ENCODE measurements at places on chromosomes 12 and 14.

GRCh38 chr12:19474147-19474546 lies 34.9 kb downstream of the AEBP2 start:
- no peak for DNase-seq

- DNase-seq = no peak
These were observed 607.8 kb downstream of the SNAPC1 start for GRCh38 chr14:62369919-62370560.

GRCh38 chr12:103840876-103841689 lies at the start of gene NT5DC3:
Gene NT5DC3, minus strand, starts transcription at chr12:103841234. Its CDS starts 78 bp downstream, at chr12:103841156.
- peak; percentile 52 for DNase-seq

- no peak for DNase-seq
These were observed 452.2 kb downstream of the BCL11B start for GRCh38 chr14:98819867-98820206.

DNA sequence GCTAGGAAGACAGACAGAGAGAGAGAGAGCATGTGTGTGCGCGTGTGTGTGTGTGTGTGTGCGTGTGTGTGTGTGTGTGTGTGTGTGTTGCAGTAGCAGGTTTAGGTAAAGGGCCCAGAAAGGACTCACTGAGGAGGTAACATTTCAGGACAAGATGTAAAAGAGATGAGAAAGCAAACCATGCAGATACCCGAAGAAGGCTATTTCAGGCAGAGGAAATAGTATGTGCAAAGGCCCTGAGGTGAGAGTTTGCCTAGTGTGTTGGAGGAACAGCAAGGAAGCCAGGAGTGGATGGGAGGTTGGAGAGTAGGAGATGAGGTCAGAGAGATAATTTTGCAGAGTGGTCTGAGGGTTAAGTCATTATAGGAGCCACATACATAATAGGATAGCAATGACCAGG lies 754.3 kb upstream of the TBX3 start:
- DNase-seq = no peak

DNA sequence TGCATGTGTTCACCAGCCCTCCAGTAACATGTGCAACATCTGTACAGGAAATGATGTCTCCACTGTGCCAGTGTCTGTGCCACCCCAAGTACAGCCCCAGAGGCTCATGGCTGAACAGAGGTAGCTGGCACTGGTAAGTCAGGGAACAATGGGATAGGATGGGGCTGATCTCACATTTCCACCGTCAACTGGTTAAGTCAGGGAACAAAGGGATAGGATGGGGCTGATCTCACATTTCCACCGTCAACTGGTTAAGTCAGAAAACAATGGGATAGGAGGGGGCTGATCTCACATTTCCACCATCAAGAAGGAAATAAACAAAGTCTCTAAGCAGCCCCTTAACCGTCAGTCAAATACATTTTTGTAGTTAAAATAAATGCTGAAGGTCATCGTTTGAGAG lies 246.6 kb downstream of the TMEM132D start:
- DNase-seq = no peak

DNA sequence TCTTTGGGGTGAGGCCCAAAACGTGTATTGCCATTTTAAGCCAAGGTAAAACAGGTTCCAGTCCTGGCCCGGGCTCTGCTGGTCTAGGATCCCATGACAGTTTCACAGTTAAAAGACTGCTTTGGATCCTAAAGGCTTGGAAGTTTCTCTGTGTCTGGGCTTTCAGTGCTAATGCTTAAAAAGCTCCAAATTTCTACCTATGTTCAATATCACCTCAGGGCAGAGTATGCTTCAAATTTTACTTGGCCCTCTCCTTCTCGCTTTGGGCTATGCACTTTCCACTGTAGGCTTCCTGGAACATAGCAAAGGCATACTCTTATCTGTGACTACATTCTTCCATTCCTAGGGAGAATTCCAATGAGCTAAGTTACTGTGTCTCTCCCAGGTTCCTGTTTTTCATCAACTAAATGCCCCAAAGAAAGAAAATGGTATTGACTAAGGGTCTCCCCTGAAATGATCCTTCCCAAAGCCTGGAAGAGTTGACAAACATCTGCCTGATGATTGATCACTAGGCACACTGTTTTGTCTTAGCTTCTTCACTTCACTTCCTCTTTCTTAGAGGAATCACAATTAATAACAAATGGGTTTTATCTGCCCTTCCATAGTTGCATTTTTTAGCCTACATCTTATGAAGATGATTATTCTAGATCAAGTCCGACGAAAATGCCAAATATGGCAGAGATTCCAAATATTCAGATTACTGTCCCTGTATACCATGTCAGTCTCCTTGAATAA lies 79.4 kb downstream of the TMTC2 start:
- DNase-seq = no peak

GRCh38 chr14:50018201-50018932 lies 98.0 kb downstream of the VCPKMT start:
- DNase-seq = no peak

- DNase-seq = no peak
These were observed 224.9 kb upstream of the SLC16A7 start for GRCh38 chr12:59370933-59371332.

- DNase-seq = no peak
These were observed 106.9 kb upstream of the LRIG3 start for GRCh38 chr12:59027199-59027598.

DNA sequence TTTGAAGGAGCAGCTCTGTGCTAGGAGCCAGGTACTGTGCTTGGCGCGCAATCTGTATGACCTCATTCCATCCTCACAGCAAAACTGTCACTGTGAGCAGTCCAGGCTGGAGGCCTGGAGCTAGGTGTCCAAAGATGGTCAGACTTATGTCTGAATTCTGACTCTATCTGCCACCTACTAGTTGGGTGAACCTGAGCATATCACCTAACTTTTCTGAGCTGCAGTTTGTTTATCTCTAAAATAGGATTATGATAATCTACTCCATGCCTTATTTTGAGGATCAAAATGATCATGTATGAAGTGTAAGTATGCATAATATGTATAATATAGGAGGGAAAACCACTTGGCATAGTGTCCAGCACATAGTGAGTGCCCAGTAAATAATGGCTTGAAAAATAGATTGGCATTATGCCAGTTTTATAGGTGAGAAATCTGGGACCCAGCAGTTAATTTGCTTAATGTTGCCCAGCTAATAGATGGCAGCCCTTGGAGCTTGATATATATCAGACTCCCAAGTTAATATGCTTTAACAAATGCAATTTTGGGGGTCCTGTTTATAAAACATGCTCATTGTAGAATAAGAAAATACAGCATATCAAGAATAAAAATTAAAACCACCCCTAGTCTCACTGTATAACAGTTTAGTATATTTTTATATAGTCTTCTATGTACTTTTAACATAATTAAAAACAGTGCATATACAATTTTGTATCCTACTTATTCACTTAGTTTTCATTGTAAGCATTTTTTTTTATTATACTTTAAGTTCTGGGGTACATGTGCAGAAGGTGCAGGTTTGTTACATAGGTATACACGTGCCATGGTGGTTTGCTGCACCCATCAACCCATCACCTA lies 4.5 kb upstream of the JPH4 start:
- no peak for DNase-seq

- no peak for DNase-seq
These were observed 2.3 kb downstream of the RDH12 start for GRCh38 chr14:67703997-67704396.

GRCh38 chr14:90503582-90503981 lies 106.8 kb downstream of the CALM1 start:
- no peak for DNase-seq

DNA sequence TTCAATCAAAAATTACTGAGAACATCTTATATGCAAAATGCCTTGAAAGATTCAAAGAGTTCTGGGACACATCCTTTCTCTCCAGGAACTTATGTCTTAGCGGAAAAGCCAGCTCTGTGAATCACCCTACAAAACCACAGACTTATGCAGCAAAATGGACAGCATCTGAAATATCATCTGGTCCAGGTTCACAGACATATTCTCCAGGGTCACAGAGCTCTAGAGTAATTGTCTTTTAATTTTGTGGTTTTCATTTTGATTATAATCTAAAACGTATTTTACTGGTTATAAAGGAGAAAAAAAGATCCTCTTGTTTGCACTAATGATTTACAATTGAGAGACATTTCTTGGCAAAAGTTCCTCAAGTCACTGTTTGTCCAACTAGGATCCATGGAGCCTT lies 246.2 kb downstream of the MSRB3 start:
- DNase-seq = no peak

DNA sequence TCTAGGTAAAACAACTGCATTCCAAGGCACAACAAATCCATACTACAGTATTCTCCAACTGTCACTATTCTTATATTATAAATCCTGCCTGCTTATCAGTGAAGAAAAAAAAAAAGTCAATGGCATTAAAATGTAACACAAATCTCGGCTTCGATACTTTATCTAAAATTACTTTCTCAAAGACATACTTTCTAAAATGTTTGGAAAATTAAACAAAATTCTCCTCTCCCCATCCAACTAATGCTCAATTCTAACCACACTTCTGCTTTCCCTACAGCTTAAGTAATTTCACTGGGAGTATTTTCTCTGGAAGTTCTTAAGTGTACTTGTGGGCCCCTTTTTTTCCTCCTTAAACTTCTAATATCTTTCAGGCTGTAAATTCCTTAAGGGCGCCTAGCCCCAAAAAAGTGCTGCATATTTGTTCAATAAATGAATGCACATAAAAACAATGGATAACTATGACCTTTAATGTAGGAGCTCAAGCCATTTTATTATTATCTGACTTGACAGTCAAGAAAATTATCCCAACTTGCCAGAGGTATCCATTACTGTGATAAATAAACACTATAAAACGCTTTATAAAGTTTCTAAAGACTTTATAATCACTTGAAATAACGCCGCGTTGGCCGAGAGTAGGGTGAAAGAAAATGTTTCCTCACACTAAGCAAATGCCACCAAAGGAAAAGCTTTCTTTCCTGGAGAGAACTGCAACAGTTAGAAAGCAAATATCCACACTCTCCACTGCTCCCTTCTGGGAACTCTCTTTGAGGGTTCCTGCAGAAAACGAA lies 977 bp downstream of the HEATR5A start:
- no peak for DNase-seq

- no peak for DNase-seq
These were observed 44.8 kb downstream of the PLXNC1 start for GRCh38 chr12:94193168-94193567.

- no peak for DNase-seq
These were observed 59.0 kb downstream of the CLMN start for GRCh38 chr14:95260537-95261361.

- DNase-seq = no peak
These were observed 357.2 kb downstream of the BMP4 start for GRCh38 chr14:53599221-53599945.

DNA sequence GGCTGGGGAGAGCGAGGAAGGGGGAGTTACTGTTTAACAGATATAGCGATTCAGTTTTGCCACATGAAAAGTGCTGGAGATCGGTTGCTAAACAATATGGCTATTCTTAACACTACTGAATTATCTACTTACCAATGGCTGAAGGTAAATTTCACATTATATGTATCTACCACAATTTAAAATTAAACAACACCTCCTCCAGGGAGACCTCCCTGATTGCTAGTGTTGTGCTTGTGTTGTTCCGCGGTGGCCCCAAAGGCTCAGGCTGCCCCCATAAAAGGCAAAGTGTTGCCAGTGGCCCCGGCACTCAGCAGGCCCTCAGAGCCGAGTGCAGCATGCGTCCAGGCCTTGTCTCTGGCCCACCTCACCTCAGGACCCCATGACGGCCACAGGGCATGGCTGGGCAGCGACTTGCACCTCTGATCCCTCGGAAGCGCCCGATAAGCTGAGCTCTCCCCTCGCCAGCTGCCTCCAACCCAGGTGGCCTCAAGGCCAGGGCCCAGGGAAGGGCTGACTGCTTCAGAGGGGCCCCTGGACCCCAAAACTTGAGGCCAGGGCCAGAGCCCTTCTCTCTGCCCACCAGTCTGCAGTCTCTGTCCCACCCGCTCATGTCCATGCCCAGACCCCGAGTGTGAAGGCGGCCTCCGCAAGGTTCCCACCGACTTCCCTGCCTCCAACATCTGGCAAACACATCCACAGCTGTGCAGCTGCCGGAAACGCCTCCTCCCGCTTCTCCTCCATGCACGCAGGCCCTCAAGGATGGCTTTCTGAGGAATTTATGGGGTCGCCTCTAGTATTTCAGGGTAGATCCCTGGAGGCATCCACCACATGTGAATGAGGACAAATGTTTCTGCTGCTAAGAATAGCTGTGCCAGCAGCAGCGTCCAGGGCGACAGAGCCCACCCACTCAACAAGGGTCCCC lies 60.0 kb downstream of the NCOR2 start:
- no peak for DNase-seq

DNA sequence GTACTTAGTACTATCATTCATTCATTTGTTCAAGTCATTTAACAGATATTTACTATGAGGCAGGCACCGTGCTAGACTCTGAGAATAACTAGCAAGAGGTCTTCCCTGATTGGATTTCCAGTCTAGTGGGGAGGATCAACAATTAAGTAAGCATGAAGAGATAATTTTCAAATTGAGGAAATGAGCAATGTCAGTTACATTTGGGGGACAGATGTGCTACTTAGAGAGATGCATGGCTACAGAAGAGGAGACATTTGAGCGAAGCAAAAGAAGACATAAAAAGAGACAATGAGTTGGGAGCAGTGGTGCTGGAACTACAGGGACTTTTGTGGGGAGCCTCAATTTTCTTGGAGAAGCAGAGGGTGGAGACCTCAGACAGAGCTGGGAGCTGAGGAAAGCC lies 7.7 kb downstream of the KCNA5 start:
- DNase-seq = no peak

DNA sequence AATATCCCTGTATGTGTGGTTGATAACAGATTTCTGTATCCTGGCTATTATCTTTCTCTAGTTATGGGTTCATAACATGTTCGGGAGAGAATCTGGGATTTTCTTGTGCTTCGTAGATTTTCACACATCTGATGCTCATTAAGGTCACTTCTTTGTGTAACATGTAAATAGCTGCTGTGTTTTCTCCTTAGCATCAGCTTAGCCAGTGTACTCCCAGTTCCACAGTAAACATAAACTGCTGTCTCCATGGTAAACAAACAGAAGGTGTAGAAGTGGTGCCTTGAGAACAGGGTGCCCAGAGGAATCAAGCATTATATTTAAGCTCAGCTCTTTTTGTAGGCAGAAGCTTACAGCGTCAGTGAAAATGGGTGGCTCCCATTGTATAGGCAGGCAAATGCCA lies 88.0 kb downstream of the ANO6 start:
- no peak for DNase-seq

DNA sequence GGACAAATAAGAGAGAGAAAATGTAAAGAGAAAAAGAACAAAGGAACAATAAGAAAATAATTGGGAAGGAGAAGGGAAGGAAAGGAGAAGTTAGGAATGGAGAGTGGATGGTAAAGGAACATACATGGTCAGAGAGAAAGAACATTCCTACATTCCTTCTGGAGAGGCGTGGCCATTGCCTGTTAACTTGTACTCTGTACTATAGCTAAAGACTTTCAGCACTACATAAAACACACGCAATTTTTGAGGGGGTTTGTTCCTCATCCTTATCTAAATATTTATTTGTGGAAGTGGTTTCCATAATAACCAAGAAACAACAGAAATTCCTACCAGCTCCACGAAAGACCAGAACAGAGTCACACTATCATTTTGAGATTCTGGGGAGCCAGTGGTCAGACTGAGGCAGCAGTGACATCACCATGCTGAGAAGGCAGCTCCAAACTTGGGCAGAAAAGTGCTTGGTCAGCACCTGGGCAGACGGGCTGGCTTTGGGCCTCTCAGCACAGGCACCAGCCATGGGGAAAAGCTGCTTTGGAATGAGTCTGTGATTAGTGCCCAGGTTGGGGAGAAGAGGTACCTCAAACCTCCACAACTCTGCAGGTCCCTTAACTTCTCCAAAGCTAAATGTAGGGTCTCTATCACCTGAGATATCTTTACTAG lies 125.9 kb upstream of the NTF3 start:
- no peak for DNase-seq
